ENCODE measurements at places on chromosomes 13 and 19.
A peak's percentile ranks its signal among the peaks of the same experiment; 100 is the strongest.

DNA sequence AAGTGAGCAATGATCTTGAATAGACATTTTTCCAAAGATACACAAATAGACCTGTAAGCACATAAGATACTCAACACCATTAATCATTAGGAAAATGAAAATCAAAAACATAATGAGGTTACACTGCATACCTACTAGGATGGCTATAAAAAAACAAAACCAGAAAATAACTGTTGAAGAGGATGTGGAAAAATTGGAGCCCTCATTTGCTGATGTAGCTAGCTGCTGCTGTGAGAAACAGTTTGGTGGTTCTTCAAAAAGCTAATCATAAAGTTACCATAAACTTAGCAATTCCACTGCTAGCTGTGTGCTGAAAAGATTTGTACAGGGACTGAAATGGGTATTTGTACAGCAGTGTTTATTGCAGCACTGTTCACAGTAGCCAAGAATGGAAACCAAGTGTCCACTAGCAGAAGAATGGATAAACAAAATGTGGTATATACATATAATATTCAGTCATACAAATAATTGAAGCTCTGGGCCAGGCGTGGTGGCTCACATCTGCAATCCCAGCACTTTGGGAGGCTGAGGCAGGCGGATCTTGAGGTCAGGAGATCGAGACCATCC is 46.2 kb downstream of the PDS5B start:
- no peak for DNase-seq

- peak; percentile 59 for DNase-seq
Measured at GRCh38 chr13:32984857-32985626, 31.2 kb upstream of the KL start.

GRCh38 chr19:38634757-38635482 is 12.5 kb upstream of the ACTN4 start:
- no peak for DNase-seq

DNA sequence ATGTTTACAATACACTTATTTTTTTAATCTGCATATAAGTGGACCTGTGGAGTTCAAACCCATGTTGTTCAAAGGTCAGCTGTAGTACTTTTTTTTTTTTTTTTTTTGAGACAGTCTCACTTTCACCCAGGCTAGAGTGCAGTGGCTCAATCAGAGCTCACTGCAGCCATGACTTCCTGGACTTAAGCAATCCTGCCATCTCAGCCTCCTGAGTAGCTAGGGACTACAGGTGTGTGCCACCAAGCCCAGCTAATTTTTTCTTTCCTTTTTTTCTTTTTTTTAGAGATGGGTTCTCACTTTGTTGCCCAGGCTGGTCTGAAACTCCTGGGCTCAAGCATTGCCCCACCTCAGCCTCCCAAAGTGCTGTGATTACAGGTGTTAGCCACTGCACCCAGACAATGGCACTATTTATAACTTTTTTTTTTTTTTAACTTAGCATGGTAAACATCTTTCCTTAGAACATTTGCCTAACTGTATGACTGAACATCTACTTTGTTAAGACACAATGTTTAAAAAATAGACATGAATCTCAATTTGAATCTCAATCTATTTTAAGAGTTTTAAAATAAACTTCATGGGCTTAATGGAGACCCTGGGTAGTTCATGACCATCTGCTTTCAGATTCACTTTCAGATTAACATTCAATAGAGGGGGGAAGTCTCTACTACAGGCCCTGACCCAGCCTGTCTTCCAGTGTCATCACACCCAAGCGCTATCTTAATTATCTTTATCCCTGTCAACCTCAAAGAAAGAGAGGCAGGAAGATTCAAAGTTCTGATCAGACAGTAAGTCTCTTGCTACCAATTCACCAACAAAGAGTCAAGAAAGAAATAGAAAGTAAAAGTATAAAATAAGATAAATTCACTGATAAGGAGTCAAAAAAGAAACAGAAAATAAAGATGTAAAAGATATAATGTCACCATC is 97.7 kb upstream of the DOCK9 start:
- DNase-seq: no peak

- DNase-seq: peak; percentile 52
Measured at GRCh38 chr19:42092350-42092749, 16.4 kb downstream of the ZNF574 start.

DNA sequence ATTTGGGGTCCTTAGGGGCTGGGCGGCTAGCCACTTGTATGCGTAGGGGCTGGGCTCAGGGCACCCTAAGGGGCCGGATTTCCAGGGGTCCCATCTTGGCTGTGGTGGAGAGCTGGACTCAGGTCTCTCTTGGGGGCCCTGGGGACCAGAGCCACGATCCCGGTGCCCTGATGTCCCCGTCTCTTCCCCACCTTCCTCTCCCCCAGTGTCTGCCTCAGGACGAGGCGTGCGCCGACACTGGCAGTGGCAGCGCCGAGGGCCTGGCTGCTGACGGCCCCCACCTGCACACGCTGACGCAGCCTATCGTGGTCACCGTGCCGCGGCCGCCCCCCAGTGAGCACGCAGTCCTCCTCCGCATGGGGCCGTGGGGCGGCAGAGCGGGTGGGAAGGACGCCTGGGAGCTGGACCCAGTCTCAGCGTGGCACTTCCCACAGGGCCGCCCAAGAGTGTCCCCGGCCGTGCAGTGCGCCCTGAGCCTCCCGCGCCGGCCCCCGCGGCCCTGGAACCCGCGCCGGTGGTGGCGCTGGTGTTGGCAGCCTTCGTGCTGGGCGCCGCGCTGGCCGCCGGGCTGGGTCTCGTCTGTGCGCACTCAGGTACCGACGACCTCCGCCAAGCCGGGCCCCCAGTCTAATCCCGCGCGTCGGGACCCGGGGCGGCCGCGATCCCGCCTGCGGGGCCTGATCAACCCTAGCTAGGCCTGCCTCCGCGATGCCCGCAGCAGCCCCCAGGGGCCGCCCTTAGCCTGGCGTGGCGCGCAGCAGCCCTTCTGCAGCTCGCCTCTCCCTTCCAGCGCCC is 2.7 kb upstream of the SNAPC2 start:
- no peak for DNase-seq

DNA sequence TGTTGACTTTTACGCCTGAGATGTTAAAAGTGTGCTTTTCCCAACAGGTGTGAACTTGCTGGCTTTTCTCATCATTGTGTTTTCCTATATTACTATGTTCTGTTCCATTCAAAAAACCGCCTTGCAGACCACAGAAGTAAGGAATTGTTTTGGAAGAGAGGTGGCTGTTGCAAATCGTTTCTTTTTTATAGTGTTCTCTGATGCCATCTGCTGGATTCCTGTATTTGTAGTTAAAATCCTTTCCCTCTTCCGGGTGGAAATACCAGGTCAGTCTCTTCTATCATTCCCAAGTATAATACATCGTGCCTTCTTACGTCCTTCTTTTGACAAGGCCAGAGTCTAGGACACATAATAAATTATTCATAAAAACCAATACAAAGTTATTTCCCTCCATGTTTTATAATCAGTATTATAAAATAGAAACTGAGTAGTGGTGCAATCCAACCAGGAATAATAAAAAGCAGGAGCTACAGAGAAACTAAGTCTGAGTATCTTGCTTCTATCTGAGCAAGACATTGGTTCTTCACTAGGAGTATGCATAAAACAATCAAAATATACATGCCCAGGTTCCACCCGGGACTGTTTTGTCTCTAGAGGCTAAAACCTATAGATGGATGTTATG is 57.9 kb downstream of the RXFP2 start:
- DNase-seq: no peak

GRCh38 chr19:33388725-33389420 is 15.4 kb downstream of the CEBPG start:
- no peak for DNase-seq
